Effector memory CD8-positive, alpha-beta T cell (primary cell): ENCODE measurements at places on chromosomes 13 and 19.

DNA sequence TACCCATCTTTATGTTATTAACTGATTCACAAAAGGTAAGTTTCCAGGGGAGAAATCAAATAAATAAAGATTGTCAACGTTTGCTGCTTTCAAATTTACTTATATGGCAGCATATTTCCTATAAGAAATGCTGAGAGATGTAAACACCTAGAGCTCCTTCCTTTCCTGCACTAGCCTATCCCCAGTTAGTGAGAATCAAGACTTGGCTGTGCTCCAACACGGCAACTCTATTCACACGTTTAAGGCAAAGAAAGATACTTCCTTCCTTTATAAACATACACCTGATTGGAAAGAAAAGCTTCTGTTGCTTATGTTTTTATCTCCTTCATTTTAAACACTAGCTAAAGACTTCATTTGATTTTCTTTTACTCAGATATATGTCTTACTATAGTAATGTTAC, 107.0 kb downstream of the PCDH9 start:
- DNase-seq, result no peak

DNA sequence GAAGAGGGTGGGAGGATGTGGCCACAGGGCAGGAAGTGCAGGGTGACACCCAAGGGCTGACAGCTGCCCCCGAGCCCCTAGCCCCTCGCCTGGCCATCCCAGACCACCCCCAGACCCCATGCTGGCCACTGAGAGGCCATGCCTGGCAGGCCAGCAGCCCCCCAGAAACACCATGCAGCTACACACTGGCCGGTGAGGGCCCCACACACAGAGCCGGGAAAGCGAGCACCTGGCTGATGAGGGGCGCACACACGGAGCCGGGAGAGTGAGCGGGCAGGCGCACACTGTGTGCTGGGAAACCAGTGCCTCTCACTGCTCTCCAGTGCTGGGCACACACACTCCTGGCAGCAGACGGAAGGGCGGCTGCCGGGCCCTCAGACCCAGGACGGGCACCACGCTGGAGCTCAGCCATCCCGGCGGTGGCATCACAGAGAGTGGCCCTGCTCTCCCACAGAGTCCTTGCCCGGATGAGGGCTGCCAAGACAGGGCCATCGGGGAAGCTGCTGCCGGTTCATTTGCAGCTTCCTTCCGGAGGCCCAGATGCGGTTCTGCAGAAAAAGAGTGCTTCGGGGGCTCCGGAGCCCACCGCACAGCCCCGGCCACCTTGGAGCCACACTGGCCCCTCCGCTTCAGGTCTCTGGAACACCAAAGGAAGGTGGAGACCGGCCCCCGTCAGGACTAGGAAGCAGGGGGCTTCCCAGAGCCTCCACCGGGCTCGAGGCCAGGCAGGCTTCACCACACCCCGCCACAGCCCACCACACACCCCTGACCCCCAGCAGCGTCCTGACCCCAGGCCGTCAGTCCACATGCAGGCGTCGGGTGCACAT, 76.4 kb downstream of the SPACA7 start:
- DNase-seq, result no peak

DNA sequence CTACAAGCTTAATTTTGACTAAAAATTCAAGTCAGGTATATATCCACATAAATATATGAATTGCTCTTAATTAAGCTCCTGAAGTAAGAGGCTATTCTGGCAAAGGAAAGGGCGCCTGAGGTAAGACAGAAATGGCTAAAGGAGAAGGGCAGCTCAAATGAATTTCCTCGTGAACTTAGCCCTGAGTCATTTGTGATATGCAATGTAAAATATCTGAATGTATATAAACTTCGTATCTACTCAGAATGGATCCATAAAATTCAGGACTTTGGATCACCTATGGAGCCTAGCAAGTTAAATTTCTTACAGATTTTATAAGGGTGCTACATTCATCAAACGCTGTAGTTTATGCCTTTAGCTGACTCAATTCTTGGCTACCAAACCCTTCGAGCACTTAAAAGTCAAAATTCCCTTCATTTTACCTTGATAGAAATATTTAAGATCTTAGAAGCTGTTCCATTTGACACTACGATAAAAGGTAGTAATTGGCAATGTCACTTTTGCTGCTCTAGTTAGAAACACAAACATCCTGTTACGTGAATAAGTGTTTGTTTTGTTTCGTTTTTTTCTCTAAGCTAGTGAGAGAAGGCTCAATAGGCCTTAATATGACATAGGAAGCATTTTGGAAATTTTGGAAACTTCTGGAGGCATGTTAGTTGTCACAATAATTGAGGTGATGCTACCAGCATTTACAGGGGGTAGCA, 69.2 kb downstream of the DIAPH3 start:
- no peak for DNase-seq

- no peak for DNase-seq
Observed at GRCh38 chr13:96662036-96662435, 332.2 kb downstream of the OXGR1 start.

- no peak for DNase-seq
Observed at GRCh38 chr13:112867301-112867711, 101.7 kb upstream of the MCF2L start.

DNA sequence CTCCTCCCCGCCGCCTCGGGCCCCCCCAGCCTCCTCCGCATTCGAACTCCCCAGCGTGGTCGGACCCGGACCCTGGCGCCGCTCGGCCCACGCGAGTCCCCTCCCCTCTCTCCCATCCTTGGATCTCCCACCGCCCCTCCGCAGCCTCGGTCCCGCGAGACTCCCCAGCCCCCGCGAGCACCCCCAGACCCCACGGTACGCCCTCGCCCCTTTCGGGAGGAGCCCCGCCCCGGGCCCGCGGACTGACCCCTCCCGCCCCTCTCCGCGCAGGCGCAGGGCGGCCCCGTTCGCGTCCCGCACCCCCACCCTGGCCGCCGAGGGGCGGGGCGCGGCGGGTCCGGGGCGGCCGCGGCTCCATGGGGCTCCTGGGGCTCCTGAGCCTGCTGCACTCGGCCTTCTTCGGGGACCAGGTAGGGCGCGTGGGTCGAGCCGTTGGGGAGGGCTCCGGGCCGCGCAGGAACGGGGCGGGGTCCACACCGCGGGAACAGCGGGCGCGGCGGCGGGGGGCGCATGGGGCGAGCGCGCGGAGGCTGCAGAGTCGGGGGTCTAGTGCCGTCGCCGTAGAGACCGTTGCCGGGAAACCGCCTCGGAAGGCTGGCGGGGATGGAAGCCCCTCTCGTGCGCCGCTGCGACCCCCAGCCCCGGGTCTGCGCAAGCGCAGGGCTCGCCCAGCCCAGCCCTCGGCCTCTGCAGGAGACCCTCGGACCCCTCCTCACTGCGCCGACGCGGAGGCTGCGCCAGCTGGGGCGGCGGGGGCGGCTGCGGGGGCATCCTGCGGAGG, 3.8 kb upstream of the APC2 start:
- no peak for DNase-seq
